ENCODE measurements at places on chromosomes 5 and 9.

DNA sequence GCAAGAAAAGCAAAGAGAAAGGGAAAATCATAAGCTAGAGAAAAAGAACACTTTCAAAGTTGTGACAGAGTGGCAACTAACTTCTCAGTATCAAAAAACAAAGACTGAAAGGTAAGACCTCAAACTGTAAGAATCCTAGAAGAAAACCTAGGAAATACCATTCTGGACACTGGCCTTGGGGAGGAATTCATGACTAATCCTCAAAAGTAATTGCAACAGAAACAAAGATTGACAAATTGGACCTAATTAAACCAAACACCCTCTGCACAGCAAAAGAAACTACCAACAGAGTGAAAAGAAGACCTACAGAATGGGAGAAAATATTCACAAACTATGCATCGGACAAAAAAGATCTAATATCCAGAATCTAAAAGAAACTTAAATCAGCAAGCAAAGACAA, 79.1 kb downstream of the FEM1C start:
- DNase-seq = no peak

DNA sequence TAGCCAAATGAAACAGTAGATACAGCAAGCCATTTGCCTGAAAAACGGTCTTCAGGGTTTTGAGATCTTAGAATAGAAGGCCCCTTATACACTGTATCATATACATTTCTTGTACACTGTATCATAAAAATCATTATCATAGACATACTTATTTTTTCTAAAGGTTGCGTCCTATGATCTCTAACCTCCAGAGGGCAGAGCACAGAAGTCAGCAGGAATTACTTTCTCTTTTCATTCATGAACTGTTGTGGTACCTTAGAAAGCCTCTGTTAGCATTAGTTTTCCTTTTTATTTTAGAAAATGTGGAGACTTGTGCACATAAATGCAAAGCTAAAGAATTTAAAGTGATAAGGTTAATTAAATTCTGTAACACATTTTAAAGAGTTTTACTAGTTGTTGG, 115.4 kb downstream of the OXCT1 start:
- DNase-seq = no peak

- DNase-seq = no peak
Observed at GRCh38 chr9:127877566-127877998, at the start of gene AK1. AK1 (minus strand) TSS chr9:127877675; CDS start chr9:127874617, 3,058 bp downstream.

DNA sequence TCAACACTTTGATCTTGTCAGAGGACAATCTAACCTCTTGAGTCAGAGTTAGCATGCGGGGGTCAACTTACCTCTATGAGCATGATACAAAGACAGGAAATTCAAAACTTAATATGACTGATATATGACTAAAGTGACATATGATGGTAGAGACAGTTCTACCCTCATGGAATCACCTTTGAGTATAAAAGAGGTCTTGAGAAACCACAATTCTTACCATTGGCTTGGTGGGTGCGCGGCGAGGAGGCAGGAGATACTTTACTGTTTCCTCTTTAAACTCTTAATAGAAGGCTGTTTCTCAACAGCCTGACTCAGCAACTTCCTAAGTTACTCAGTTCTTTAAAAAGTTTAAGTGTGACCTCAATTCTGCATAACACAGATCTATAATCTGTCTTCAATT, 372.8 kb downstream of the KIAA0825 start:
- no peak for DNase-seq

DNA sequence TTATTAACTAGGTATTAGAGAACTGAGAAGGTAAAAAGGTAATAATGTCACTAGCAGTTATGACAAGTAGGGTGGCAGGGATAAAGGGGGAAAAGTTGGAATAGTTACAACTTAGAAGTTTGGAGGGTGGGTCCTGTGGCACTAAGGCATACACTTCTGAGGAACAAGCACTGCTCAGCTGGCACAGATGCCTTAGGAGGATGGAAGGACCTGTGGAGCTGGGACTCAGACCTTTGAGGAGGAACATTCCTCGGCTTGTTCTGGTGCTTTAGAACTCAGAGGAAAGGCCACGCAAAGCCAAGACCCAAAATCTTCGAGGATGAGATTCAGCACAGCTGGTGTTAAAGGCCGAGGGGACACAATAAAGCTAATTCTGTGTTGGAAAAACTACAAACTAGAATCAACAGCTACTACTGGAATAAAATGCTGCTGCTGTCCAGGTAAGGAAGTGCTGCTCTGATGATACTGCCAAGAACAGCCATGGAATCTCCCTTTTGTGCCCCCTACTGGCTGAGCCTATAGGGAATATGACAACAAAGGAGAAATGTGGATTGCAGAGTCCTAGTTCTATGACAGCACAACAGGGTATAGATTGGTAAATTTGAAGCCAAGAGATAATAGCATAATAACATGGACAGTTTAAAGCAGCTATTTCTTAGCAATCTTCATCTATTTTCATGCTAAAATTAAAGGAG, 126.7 kb downstream of the SLC25A46 start:
- DNase-seq = no peak

DNA sequence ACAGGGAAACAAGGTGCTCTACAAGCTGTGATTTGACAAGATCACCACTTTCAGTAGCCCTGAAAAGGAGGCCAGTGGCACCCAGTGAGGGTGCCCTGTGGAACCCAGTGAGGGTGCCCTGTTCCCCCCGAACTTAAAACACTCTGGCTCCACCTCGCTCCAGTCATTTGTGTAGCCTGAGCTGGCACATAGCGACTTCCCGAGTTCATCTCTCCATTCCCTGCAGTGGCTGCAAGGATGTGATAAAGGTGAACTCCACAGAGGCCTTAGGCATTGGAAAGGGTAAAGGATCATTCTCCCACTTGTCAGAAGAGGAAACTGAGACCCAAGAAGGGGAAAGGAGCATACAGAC, 21.9 kb upstream of the ANXA6 start:
- DNase-seq = no peak

- DNase-seq = no peak
Observed at GRCh38 chr5:76104027-76104426, 20.8 kb downstream of the SV2C start.

DNA sequence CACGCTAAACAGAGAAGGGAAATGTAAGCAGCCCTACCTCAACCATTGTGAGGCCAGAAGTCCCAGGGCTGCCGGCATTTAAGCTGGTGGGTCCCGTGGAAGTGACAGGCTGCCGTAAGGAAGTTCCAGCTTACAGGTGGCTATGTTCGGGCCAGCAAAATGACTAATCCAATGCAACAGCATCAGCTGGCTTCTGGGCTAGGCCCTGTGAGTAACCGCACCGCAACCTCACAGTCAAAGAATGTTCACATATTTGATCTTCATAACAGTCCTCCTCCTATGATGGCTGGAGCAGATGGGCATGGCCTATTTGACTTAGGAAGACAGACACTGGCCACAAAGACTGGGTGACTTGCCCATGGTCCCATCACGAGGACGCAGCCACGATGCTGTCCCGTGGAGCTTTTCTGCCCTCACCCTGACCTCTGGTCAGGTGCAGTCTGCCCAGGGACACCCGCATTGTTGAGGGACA, 88.2 kb downstream of the LIFR start:
- DNase-seq = no peak

GRCh38 chr5:43371821-43372220, 40.4 kb downstream of the CCL28 start:
- DNase-seq = no peak

DNA sequence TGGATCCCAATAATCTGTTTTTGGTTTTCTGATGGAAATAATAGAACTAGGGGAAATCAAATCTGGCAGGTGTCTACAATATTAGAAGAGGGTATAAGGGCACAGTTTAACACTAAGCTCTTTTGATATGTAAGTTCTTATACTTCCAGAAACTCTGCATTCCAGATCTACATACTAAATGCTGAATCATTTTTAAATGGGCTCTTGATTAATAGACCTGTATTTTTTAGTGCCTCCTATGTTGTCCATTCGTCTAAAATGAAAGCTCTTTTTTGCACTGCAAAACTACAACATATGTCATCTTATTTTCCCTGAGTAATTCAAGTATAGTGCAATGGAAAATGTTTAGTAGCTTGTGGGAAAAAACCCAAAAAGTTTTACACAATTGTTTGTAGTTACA, 44.2 kb downstream of the NR6A1 start:
- no peak for DNase-seq

DNA sequence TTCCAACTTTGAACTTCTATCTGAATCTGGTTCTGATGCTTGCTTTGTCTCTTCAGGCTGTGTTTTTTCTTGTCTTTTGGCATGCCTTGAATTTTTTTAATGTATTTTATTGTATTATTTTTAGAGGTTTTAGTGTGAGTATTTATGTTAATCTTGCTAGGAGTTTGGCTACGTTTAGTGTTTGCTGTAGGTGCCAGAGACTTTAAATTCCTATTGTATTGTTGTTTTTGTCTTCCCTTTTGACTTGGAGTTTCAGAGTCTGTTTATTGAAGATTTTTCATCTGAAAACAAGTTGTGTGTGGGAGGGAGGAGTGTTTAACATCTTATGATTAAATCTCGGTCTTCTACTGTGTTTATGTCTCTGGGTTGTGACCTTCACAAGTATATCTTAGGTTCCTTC, 956.8 kb downstream of the TLE1 start:
- no peak for DNase-seq

DNA sequence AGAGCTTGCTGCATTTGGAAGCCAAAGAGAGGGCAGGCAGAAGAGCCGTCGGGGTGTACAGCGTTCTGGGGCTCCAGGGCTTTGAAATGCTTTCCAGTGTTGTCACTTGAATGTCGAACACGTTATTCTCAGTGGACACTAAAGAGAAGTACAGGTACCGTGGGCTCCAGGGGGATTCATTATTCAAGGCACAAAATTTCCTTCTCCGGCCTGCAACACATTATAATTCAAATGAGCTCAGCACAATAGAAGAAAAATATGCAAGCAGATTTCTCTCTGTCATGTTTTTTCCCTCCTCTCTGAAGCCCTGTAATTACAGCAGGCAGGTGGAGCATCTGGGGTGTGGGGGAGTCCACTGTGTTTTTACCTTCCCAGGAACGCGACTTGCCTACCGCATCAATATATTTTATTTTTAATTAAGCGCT, 293.1 kb downstream of the ZSWIM6 start:
- DNase-seq = no peak

DNA sequence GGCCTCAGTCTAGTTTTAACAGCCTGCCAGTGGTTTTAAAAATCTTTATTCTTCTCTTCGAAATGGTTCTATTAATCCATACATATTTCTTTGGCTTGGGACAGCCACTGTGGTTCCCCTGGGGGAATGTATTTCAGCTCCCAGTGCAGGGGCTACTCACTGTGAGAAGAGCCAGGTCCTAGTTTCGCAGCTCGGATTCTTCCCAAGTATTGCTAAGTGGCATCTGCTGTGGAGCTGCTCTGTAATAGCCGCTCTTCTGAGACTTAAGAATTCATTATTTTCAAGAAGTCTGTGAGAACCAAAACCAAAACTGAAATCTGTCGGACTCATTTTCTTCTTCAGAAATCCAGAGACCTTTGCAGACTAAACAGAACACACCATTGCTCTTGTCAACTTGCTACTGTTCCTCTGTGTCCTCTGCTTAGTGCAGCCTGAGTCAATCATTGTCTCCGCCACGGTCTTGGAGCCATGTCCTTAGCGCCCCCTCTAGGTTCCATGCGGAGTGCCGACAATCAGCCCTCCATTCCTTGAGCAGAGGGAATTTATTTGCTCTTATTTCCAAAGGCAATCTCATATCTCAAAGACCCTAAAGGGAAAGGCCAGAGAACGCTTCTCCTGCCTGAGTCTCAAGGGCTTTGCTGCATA, 478.2 kb downstream of the SPATA31D1 start:
- DNase-seq = no peak

- DNase-seq = no peak
Observed at GRCh38 chr5:78908173-78909061, 76.7 kb downstream of the ARSB start.

DNA sequence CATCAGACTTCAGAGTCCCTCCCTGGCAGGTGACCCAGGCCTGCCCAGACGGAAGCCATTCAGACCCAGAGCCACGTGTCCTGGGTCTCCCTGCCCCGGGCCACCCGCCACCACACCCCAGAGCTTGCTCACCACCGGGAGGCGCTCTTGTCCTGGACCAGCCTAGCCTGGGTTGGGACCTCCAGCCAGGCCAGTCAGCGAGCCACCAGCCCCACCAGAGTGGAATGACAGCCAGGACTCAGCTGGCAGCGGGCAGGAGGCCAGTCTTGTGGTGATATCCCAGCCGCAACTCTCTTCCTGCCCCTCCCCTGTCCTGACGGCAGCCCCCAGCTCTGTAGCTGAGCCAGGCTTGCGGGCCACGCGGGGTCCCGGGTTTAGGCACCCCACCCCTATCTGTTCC, 1.7 kb upstream of the PTGDS start:
- no peak for DNase-seq

- DNase-seq = no peak
Observed at GRCh38 chr9:20550326-20550725, 72.0 kb downstream of the MLLT3 start.

- no peak for DNase-seq
Observed at GRCh38 chr9:74035786-74036185, 461.3 kb upstream of the RORB start.

DNA sequence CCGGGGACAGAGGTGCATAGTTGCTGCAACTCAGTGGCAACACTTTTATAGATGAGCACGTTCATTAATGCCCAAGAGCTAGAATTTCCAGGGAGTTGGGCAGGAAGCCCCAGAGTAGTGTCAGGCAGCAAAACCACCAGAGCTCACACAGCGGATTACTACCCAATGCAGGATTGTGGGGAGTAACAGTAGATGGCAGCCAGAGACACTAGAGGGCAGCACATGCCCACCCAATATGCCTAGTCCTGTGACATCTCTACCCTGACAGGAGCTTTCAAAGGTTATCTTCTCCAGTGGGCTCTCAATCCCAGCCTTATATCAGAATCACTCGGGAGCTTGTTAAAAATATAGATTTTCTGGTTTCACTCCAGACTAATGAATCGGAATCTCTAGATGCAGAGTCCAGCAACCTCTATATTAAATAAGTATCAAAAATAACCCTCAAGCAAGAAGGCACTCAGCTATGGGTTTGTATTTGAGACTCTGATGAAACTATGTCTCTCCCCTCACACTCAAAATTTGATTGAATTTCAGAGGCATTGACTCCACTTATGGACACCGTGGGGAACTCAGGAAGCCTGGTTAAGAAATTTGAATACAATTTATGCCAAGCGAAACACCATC, 58.4 kb upstream of the PHF24 start:
- DNase-seq = peak; percentile 85

DNA sequence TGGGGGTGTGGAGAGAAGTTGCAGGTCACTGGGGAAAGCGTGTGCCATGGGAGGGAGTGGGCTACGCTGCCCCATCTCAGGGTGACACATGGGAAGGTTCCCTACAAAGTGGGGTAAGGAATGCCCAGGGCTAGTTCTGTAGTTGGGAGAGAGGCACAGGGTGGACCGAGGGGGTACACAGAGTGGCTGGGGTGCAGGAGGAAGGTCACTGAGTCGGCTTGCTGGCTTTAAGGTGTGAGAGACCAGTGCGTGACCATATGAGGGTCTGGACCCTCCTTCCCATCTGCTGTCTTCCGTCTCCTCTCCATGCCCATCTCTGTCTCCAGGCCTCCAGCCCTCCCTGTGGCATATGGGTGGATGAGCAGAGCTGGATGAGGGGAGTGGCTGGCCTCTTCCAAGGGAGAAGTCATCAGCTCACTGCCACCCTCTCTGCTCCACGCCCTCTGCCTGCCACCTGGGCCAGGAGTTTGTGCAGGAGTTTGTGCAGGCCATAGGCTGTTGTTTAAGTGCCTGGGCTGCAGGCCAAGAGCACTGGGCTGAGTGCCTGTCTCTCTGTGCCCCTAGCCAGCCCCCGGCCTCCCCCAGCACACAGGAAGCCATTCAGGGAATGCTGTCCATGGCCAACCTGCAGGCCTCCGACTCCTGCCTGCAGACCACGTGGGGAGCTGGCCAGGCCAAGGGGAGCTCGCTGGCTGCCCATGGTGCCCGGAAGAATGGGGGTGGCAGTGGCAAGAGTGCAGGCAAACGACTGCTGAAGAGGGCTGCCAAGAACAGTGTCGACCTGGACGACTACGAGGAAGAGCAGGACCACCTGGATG, 96.8 kb downstream of the PHF2 start:
- no peak for DNase-seq

Data from B cell (primary cell).